ENCODE measurements at places on chromosomes 16 and 17.

DNA sequence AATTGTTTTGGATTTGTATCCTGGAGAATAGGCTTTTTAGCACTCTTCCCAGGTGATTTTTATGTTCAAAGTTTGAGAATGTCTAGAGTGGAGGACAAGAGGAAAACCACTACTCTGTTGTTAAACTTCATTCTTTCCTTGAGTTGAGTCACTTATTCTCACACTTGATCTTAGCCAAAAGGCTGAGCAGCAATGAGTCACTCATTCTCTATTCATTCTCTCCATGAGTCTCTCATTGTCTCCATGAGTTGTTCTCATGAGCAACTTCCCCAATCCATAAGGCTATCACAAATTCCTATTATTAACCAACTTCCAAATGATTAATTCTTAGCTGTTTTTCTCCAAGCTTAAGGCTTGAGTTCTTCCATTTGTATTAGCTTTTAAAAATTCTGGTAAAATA lies 1393.3 kb downstream of the CDH8 start:
- no peak for DNase-seq

- no peak for DNase-seq
Observed at GRCh38 chr17:58332778-58333735, 4.5 kb upstream of the TSPOAP1 start.

DNA sequence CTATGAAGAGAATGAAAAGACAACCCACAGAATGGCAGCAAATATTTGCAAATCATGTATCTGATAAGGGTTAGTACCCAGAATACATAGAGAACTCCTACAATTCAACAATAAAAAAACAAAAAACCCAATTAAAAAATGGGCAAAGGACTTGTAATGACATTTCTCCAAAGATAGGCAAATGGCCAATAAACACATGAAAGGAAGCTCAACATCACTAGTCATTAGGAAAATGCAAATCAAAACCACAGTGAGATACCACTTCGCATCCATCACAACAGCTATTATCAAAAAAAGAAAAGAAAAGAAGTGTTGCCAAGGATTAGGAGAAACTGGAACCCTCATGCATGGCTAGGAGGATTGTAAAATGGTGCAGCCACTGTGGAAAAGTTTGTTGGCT lies 45.1 kb upstream of the ARL6IP1 start:
- no peak for DNase-seq

DNA sequence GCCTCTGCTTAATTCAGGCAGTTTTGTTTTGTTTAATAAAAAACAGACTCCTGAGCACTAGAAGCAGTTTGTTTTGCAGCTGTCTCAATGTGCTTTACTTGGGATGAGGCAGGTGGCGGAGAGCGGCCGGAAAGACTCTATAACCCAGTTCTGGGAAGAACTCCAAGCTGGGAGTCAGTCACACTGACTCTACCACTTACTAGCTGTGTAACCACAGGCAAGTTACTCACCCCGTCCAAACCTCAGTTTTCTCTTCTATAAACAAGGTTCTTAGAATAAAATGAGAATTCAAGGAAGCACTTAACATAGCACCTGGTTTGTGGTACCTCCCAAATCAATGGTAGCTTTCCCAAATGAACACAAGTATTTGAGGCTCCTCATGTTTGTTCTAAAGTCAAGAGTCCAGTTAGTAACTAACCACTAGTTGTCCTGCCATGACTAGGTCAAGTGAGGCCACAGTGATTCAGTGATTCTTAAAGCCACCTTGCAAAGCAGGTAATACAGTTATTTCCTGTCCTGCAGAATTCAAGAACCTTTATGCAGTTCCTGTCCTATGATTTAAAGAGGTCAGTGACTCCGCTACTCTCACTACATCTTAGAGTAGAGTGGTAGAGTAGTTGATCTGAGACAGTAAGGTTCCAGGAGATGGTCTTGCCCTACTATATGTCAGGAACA lies 2.7 kb downstream of the TXNDC17 start:
- DNase-seq = no peak

DNA sequence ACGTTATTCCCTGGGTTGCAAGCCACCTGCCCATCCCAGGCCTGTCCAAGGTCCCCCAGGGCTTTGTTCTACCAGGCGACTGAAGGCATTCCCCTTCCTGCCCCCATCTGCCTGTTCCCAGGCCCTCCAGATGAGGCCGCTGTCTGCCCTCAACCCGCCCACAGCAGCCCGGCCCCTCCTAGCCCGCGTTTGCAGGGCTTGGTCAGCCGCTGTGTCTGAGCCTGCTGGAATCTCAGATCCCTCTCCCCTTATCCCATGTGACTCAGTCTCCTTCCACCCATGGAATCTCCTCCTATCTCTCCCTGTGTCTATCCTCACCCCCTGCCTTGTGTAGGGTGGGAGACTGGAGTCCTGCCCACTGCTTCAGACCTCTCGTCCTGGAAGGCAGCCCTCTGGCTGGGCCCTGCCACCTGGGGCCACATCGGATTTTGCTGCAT lies 186.0 kb upstream of the TNRC6C start:
- DNase-seq = no peak

DNA sequence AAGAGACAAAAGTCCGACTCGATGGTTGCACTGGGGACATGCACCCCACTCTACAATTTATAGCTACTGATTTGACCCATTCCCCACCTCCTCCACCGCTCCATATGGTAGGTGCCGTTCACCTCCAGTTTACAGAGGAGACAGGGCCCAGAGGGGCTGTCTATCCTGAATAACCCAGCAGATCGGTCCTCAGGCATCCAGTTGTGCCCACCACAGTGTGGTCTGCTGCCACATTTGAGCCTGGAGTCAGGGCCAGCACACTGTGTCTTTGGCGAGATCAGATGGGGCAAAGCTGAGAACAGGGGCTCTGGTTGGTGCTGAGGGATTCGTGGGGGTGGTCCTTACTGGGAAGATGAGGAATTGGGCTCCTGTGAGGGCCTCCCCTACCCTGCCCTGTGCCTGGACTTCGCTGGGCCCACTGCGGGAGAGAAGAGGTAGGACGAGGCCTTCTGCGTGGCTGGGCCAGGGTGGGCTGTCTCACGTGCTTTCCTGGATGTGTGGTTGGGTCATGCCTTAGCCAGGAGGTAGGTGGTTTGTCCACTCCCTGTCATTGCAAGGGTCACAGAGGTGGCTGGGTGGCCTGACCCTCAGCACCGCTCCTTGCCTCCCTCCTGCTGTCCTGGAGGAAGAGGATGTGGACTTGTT lies 2.8 kb downstream of the ADCY7 start:
- no peak for DNase-seq
